ENCODE measurements at places on chromosomes 5 and 9.

GRCh38 chr9:3736161-3736560, 210.4 kb upstream of the RFX3 start:
- DNase-seq = no peak

GRCh38 chr9:90815944-90816357, 14.3 kb downstream of the SYK start:
- DNase-seq = no peak

DNA sequence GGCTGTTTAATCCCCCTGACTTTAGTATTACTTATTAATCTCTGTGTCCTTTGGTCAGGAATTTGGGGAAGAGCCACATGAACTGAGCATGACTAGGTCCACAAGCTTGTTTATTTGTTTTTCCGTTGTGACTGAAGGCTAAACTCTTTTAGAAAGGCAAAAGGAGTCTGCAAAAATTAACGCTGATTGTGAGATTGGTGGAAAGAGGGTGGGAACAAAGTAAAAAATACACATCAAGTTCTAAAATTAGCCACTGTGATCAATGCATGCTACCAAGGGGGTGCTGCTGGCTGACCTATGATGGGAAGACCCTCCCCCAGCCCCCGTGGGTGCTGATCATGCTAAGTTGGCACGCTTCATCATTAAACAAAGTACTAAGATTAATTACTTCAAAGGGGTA, 356.8 kb downstream of the ADGRV1 start:
- no peak for DNase-seq

DNA sequence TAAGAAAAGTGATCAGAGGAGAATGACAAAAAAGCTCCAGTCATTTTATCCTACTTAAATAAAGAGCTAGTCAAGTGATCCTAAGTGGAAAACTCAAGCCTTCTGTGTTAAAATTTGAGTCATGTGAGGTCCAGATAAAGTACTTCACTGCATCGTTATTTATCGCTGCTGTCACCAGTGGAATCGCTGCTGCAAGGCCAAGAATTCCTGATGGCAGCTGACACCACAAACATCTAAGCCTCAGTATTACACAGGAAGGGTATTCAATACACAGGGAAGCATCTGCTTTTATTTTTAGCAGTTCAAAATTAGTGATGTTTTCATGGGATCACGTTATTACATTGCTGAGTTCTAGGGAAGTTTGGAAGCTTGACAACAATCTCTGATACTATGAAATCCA, 190.3 kb downstream of the GOLPH3 start:
- DNase-seq = no peak

DNA sequence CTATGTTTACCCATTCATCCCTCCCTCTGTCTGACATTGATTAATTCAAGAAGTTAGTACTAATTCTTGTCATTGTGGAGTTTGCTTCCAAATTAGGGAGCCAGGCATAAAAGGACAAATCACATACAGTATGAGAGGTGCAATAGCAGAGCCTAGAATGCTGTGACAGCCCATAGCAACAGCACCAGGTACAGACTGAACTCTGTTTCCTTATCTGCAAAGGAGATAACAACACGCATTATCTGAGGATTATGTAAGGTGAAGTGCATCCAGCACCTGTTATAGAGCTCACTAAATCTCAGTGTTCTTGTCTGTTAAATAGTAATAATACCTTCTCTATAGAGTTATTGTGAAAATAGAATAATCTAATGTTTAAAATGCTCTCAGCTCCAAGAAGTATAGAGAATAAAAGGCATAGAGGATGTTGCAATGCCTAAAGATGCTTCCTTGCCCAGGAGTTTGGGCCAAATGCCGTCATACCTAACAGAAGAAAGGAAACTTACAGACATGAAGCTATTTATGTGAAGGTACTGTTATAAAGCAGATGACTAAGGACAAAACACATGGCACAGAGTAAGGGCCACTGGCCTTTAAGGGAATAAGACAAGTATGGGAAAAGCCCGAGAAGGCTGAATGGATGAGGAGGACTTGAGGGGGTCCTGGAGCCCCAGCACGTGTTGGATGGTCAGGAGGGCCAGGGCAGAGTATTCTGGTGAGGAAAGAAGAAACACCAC, 214.5 kb downstream of the ATP10B start:
- no peak for DNase-seq

GRCh38 chr9:99411068-99411467, 189.0 kb downstream of the SEC61B start:
- DNase-seq = peak; percentile 69

GRCh38 chr9:118896324-118897000, 472.8 kb downstream of the BRINP1 start:
- DNase-seq = no peak

DNA sequence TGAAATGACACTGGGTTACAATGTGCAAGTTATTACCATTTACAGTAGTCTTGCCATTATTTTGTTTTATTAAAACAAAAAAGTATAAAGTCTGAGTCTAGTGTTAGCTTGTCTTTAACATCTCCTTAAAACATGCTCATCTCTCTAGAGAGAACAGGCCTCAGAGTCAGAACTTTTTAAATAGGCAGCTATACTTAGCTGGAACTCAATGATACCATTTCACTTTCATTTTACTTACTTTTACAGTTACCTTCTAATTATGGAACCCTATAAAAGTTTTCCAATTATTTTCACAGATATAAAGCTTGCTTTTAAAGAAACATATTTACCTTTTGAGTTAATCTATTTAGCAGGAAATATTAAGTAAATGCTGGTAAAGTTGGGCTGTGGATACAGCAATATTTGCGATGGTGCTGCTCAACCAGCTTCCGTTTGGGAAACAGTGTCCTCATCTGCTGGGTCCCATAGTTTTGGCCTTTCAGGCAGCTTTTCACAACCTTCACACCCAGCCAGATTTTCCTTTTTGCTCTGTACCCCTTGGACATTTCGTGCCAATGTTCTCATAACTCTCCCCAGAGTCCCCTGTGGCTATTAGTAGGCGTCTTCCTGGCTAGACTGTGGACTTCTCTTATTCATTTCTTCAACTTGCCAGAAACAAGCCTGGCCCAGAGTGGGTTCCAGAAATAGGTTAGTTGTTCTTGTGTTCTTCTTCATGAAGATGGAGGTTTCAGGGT, 36.3 kb upstream of the UBTD2 start:
- DNase-seq = no peak

- no peak for DNase-seq
Observed at GRCh38 chr9:113310538-113310937, 7.4 kb upstream of the RNF183 start.

DNA sequence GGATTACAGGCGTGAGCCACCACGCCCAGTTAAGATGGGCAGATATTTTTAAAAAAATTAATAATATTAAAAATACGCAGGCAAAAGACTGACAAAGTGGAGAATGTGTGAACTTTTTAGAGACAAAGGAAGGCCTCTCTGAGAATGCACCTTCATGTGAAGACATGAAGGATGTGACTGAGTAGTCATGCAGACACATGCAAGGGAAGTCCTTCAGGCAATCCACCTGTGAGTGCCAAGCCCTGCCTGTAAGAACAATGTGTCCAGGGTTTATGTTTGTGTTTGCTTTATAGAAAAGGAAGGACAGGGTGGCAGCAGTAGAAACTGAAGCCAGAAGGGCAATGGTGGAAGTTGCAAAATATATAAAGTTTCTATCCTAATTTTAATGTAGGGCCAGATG, 169.2 kb downstream of the EDIL3 start:
- no peak for DNase-seq

GRCh38 chr5:72749362-72749997, 67.0 kb upstream of the TNPO1 start:
- DNase-seq = no peak

- DNase-seq = no peak
Observed at GRCh38 chr5:54829102-54829501, 156.3 kb downstream of the ESM1 start.

DNA sequence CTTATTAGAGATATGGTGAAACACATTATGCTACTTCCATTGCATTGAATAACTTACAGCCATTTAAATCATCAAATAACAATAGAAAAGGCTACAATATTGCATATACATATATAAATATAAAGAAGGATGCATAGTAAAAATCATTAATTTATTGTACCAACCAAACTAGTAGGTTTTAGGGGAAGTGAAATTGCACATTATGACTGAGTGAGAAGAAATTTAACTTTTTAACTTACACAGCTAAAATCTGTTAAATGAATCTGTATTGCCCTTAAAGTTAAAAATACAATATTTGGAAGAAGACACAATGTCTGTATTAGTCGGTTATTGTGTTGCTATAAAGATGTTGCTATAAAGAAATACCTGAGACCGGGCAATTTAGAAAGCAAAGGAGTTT, 2073.7 kb upstream of the ACO1 start:
- no peak for DNase-seq

DNA sequence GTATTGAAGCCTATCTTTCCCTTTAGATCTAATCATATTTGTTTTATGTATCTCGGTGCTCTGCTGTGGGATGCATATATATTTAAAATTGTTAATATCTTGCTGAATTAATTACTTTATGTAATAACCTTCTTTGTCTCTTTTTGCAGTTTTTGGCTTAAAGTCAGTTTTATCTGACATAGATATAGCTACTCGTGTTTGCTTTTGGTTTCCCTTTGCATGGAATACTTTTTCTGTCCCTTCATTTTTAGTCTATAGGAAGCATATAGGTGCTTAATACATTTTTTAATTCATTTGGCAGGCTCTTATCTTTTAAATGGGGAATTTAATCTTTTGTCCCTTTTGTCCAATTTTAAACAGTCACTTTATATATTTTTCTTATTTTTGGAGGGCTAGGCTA, 360.6 kb upstream of the PRR16 start:
- DNase-seq = no peak

GRCh38 chr9:108468364-108468763, 387.4 kb downstream of the ACTL7B start:
- DNase-seq = no peak

- DNase-seq = peak; percentile 70
Observed at GRCh38 chr5:131373265-131373664, 109.4 kb downstream of the CDC42SE2 start.

DNA sequence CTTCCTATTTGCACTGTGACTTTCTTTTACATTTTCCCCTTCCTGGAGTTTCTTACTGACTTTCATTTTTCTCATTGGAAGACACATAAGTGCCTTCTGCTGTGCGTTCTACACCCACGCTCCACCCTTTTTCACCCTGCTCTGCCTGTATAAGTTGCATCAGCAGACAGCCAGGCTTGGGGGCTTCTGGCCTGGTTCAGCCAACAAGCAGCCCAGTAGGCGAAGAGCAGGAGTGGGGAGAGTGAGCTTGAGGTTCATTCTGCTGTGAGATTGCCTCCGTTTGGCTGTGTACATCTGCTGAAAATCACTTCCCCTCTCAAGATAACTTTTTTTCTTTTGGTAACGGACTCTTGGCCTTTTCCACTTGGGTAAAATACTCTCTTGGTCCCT, 38.4 kb downstream of the RASGRF2 start:
- DNase-seq = no peak

DNA sequence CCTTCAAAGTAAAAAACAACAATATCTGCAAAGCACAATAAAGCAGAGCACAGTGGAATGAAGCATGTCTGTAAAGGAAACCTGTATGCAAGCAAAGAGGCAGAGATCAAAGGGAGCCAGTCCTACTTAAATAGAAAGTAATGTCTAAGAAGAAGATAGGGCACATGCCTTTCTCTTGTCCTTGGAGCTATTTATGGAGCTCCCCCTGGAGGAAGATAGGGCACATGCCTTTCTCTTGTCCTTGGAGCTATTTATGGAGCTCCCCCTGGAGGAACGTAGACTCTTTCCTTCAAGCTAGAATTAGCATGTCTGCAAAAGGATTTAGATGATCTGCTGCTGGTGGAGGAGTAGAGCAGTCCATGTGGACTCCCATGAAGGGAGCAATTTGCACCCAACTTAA, 168.1 kb upstream of the RASEF start:
- DNase-seq = no peak

DNA sequence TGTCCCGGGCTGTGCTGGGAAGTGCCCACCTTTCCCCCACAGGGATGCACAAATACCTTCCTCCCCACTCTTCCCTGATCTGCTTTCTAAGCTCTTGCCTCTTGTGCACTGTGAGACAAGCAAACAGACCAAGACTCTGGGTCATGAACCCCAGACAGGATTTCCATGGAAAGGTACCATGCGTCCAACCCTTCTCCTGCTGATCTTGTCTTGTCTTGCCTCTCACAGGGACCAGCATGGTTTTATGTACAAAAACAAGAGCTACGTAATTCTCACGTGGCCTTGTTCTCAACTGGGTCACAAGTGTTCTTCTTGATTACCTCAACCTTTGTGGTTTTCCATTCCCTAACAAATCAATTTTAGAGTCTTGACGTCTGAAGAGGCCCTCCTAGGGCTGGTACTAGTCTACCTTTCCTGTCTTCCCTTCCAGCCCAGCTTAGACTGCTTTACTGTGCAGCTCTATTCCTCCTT, 176.5 kb upstream of the MAP3K1 start:
- no peak for DNase-seq

- no peak for DNase-seq
Observed at GRCh38 chr5:97149709-97150108, 7.3 kb upstream of the LIX1 start.

GRCh38 chr9:130927338-130927737, 11.7 kb downstream of the FIBCD1 start:
- DNase-seq = no peak

DNA sequence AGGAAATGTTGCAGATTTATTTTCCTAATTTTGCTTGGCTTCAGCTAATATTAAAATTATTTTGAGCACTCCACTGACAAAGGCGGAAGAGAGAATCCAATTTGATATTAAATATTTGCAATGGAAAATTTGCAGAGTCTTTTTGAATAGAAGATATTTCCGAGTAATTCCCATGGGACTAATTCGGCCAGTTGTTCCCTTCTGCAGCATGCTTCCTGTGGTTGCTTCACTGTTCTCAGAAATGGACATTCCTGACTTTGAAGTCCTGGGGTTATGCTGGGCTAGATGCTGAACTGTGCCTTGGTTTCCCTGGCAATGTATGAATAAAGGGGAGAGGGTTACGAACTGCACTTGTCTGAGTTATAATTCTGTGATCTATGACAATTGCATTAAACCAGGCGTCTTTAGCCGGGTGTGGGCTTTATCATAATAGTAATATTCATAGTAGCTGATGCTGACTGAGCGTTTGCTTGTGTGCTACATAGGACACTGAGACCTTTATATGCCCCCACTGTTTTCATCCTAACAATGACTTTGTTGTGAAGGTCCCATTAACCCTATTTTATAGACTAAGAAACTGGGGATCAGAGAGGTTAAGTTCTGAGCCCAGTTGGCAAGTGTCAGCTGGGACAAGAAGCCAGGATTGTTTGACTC, 114.5 kb upstream of the SPRY4 start:
- DNase-seq = no peak

GRCh38 chr9:123040801-123041200, 7.3 kb downstream of the GPR21 start:
- DNase-seq = no peak

GRCh38 chr9:135046739-135047350, 40.6 kb upstream of the OLFM1 start:
- no peak for DNase-seq

All from islet precursor cell (in vitro differentiated cells).